Adrenal gland (tissue), 19 donors: ENCODE measurements at places on chromosomes 5 and 9.
A peak's percentile ranks its signal among the peaks of the same experiment; 100 is the strongest.

DNA sequence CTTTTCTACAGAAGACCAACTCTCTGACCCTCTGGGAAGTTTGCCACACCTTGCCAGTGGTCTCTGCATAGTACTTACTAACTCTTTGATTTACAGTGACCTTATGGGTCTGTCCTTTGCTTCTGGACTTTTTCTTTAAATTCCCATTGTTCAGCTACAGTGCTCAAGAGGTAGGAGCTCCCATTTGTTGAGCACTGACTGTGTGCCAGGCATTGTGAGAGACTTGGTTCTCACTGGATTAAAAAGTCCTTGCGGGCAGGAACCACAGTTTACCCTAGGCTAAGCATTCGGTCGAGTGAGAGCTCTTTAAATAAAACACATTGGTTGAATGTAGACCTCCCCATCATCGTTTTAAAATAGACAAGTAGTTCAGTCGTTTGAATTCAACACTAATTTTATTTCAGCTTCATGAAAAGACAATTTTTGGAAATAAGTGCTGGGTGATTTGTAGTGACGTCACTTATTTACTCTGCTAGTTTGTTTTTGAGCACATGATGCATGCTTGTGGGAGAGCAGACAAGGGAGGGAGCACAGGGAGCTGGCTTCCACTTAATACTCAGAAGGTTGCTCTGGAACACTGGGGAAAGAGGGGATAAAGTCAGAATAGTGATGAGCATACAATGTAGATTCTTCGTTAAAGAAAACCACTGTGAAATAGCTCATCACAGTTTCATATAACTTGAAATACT lies 27.1 kb downstream of the RASGRF2 start:
- DNase-seq: no peak
- H3K27ac ChIP-seq: no peak overlapping the region
- H3K4me3 ChIP-seq: no peak overlapping the region
- H3K4me1 ChIP-seq: no peaks in the 10 kb centered on the region
- H3K36me3 ChIP-seq: no peaks in the 10 kb centered on the region

- H3K36me3 ChIP-seq: peaks cover 26% of the 10 kb centered on the region
- H3K4me3 ChIP-seq: peak overlapping the region; percentile 86
- H3K27me3 ChIP-seq: no peaks in the 10 kb centered on the region
- DNase-seq: no peak
- H3K27ac ChIP-seq: peak overlapping the region; percentile 80
- H3K4me1 ChIP-seq: peaks cover 9% of the 10 kb centered on the region
These were observed 484 bp downstream of the GFM2 start for GRCh38 chr5:74766418-74766848.

GRCh38 chr5:113378081-113378480 lies 56.7 kb downstream of the TSSK1B start:
- H3K27me3 ChIP-seq: no peaks in the 10 kb centered on the region
- DNase-seq: no peak
- no peaks in the 10 kb centered on the region for H3K36me3 ChIP-seq

DNA sequence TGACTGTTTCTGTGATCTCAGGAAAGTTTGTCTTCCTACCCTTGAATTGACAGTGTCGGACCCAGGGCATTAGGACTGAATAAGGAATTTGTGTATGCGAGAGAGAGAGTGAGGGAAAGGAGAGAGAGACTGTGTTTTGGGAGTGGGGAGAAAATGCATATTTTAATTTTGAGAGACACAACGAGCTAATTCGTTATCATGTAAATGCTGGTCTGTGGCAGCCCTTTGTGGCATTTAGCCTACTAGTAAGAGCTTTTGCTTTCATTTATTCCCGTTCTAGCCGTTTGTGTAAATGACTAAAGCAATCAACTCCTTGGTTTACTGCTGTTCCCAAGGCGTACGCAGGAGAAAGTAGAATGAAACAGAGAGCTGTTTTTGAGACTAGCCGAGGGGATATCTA lies 79.8 kb upstream of the MAMDC2 start:
- H3K4me1 ChIP-seq: no peaks in the 10 kb centered on the region
- no peak overlapping the region for H3K27ac ChIP-seq
- no peak for DNase-seq
- H3K27me3 ChIP-seq: no peaks in the 10 kb centered on the region
- H3K36me3 ChIP-seq: no peaks in the 10 kb centered on the region

DNA sequence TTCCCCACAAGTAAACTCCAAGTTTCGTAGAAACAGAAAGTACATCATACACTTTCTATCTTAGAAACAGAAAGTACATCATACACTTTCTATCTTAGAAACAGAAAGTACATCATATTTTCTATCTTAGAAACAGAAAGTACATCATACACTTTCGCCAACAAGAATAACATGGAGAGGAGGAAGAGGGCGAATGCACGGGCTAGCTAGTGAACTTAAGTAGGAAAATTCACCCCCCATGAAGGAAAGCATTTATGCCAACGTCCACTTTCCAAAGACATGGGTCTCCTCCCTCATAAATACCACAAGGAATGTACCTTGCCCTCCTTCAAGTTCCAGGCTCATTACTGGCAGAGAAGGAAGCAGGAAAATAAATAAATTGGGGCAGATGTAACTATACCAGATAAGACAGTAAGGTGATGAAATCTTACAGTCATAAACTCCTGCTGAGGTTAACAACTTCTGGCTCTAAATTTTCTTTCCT lies 64.7 kb downstream of the FRMD3 start:
- no peaks in the 10 kb centered on the region for H3K36me3 ChIP-seq
- H3K4me1 ChIP-seq: no peaks in the 10 kb centered on the region
- DNase-seq: no peak
- no peaks in the 10 kb centered on the region for H3K27me3 ChIP-seq
- no peak overlapping the region for H3K4me3 ChIP-seq
- peak overlapping the region; percentile 42 for H3K27ac ChIP-seq

GRCh38 chr5:44506561-44506960 lies 117.3 kb upstream of the FGF10 start:
- no peaks in the 10 kb centered on the region for H3K27me3 ChIP-seq
- H3K4me3 ChIP-seq: no peak overlapping the region
- DNase-seq: no peak
- H3K4me1 ChIP-seq: no peaks in the 10 kb centered on the region
- H3K27ac ChIP-seq: no peak overlapping the region

GRCh38 chr5:80220245-80220897 lies 35.5 kb downstream of the SERINC5 start:
- H3K4me3 ChIP-seq: no peak overlapping the region
- no peaks in the 10 kb centered on the region for H3K4me1 ChIP-seq
- no peak overlapping the region for H3K27ac ChIP-seq
- H3K36me3 ChIP-seq: no peaks in the 10 kb centered on the region
- no peaks in the 10 kb centered on the region for H3K27me3 ChIP-seq
- DNase-seq: no peak

- H3K27me3 ChIP-seq: no peaks in the 10 kb centered on the region
- no peaks in the 10 kb centered on the region for H3K36me3 ChIP-seq
- peaks cover 9% of the 10 kb centered on the region for H3K4me1 ChIP-seq
- peak overlapping the region; percentile 85 for H3K27ac ChIP-seq
- peak; percentile 44 for DNase-seq
- peak overlapping the region; percentile 94 for H3K4me3 ChIP-seq
These were observed 707 bp downstream of the PIP5K1B start for GRCh38 chr9:68705531-68706362.

DNA sequence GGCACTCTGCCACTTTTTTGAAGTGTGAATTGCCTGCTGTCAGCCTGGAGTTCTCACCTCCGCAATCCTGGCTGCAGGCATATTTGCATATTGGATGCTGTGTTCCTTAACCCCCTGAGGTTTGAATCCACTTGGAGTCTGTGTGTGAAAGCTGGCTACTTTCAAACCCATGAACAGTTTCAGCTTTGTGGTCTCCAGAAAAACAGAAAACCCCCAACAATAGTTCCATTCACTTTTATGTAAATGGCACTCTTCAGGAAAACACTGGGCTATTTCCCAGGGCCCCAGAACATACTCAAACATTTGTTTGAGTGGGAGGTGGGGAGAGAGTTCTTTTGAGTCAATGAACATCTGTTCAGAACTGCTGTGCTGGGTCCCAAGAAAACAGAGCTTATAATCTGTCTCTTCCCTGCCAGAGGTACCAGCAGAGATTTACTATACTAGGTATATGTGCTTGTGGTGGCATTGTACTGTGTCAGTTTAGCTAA lies 5.0 kb downstream of the NUDT2 start:
- H3K27me3 ChIP-seq: no peaks in the 10 kb centered on the region
- peaks cover 11% of the 10 kb centered on the region for H3K4me1 ChIP-seq
- peaks cover 7% of the 10 kb centered on the region for H3K36me3 ChIP-seq
- no peak for DNase-seq
- no peak overlapping the region for H3K27ac ChIP-seq

- DNase-seq: no peak
- no peaks in the 10 kb centered on the region for H3K27me3 ChIP-seq
- no peaks in the 10 kb centered on the region for H3K36me3 ChIP-seq
- peaks cover 15% of the 10 kb centered on the region for H3K4me1 ChIP-seq
- no peak overlapping the region for H3K27ac ChIP-seq
These were observed 39.3 kb downstream of the SECISBP2 start for GRCh38 chr9:89357331-89358197.

GRCh38 chr9:3827175-3827574 lies 301.4 kb upstream of the RFX3 start:
- H3K4me3 ChIP-seq: no peak overlapping the region
- H3K36me3 ChIP-seq: no peaks in the 10 kb centered on the region
- no peaks in the 10 kb centered on the region for H3K4me1 ChIP-seq
- no peak for DNase-seq
- no peak overlapping the region for H3K27ac ChIP-seq

GRCh38 chr9:111040494-111040893 lies 2.2 kb upstream of the LPAR1 start:
- H3K27ac ChIP-seq: no peak overlapping the region
- no peak overlapping the region for H3K4me3 ChIP-seq
- H3K36me3 ChIP-seq: no peaks in the 10 kb centered on the region
- DNase-seq: no peak
- peaks cover 5% of the 10 kb centered on the region for H3K27me3 ChIP-seq
- no peaks in the 10 kb centered on the region for H3K4me1 ChIP-seq

GRCh38 chr5:112253478-112254250 lies 165.4 kb downstream of the EPB41L4A start:
- no peaks in the 10 kb centered on the region for H3K4me1 ChIP-seq
- no peaks in the 10 kb centered on the region for H3K36me3 ChIP-seq
- H3K4me3 ChIP-seq: no peak overlapping the region
- no peaks in the 10 kb centered on the region for H3K27me3 ChIP-seq
- no peak overlapping the region for H3K27ac ChIP-seq

DNA sequence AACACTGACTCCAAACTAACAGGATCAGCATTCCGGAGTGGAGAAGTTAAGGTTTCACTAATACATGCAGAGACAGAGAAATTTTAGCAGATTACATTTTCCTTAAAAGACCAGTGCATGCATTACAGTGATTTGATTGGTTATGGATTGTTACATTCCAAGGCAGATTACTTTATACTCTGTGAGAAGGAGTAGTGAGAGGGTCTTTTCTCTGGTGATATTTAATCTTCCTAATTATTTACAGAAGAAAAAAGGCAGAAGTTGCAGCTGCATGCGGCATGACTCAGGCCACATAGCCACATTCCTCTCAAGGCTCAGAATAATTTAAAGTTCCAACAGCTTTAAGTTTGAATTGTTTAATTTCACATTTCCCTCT lies 53.0 kb upstream of the PDZD2 start:
- no peak for DNase-seq
- H3K4me1 ChIP-seq: no peaks in the 10 kb centered on the region
- H3K27ac ChIP-seq: no peak overlapping the region
- no peak overlapping the region for H3K4me3 ChIP-seq
- H3K36me3 ChIP-seq: no peaks in the 10 kb centered on the region

- H3K4me1 ChIP-seq: no peaks in the 10 kb centered on the region
- H3K27ac ChIP-seq: no peak overlapping the region
- H3K4me3 ChIP-seq: no peak overlapping the region
- H3K27me3 ChIP-seq: no peaks in the 10 kb centered on the region
- no peaks in the 10 kb centered on the region for H3K36me3 ChIP-seq
- DNase-seq: no peak
These were observed 11.0 kb downstream of the RPP25L start for GRCh38 chr9:34600908-34601307.

DNA sequence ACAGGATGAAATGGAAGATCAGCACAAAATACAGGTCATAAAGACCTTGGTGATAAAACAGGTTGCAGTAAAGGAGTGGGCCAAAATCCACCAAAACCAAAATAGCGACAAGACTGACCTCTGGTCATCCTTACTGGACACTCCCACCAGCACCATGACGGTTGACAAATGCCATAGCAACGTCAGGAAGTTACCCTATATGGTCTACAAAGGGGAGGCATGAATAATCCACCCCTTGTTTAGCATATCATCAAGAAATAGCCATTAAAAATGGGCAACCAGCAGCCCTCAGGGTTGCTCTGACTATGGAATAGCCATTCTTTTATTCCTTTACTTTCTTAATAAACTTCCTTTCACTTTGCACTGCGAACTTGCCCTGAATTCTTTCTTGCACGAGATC lies 6.0 kb upstream of the NDUFB6 start:
- H3K27me3 ChIP-seq: no peaks in the 10 kb centered on the region
- DNase-seq: no peak
- H3K36me3 ChIP-seq: no peaks in the 10 kb centered on the region

GRCh38 chr9:136093995-136094881 lies 851 bp downstream of the NACC2 start:
- no peaks in the 10 kb centered on the region for H3K36me3 ChIP-seq
- H3K4me3 ChIP-seq: no peak overlapping the region
- peaks cover 48% of the 10 kb centered on the region for H3K4me1 ChIP-seq
- H3K27me3 ChIP-seq: no peaks in the 10 kb centered on the region
- peak overlapping the region; percentile 81 for H3K27ac ChIP-seq

DNA sequence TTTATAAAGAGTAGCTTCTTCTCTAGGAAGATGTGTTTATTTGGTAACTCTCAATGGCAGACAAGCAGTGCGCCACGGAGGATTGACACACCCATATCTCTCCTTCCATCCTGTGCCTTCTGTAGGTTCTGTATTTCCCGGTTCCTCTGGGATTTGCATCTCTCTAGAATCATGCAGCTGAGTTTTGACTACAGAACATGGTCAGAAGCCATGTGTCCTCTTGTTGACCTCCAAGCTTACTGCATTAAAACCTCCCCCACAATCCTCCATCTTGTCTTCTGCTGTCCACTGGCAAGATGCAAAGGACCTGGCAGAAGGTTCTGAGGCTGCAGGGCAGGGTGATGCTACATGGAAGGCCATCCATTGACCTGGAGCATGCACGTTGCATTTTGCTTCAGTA lies 482.0 kb downstream of the DMRT2 start:
- no peaks in the 10 kb centered on the region for H3K4me1 ChIP-seq
- no peak overlapping the region for H3K27ac ChIP-seq
- no peaks in the 10 kb centered on the region for H3K36me3 ChIP-seq
- no peaks in the 10 kb centered on the region for H3K27me3 ChIP-seq

DNA sequence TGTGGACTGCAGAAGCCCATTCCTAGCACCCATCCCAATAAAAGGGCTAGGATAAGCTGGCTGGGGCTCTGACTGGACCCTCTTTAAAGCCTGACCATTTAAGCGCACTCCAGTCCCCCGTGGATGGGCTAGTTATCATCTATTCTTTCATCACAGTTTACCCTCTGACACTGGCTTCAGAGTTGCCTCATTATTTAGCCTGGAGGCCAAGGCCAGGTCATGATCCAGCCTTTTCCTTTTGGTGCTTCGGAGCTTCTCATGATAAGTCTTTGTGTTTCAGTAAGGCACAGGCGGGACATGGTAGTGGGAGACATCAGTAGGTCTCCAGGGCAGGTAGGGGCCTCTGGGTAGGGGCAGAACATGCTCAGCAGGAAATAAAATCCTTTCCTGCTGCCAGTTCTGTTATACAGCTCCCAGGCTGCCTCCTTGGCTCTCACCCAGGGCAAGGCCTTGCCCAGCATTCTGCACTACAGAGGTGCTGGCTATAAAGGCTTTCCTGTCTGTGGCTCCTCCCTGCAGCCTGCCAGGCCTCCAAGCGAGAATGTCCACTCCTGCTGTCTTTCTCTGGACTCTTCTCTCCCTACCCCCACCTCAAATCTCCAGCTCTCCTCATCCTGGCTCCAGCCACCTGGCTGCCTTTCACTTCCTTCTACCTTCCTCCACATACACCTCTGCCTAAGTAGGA lies 128.8 kb downstream of the FSTL4 start:
- peak; percentile 47 for DNase-seq
- H3K27me3 ChIP-seq: no peaks in the 10 kb centered on the region
- H3K27ac ChIP-seq: no peak overlapping the region
- H3K4me1 ChIP-seq: peaks cover 4% of the 10 kb centered on the region
- no peaks in the 10 kb centered on the region for H3K36me3 ChIP-seq
